ENCODE measurements at places on chromosomes 11 and 22.

DNA sequence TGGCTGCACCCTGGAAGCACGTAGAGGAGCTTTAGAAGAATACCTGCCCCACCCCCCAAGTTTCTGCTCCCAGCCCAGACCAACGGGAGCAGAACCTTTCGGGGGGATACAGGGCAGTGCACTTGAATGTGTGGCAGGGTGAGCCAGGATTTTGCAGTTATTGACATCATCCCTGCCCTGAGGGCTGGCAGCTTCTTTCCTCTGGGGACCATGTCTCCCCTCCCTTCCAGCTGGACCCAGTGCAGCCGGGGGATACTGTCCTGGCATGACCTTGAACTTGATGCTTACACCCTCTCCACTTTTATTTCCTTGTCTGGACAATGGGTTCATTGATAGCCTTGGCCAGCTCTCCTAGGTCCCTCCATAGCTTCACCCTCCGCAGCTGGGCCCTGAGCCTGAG, 4.1 kb upstream of the CABP7 start:
- DNase-seq = no peak

- DNase-seq = no peak
These were observed 31.9 kb downstream of the POU2AF1 start for GRCh38 chr11:111347002-111347722.

- DNase-seq = peak; percentile 42
These were observed 59.8 kb downstream of the TMEM135 start for GRCh38 chr11:87097582-87097981.

GRCh38 chr11:68468217-68468828, 7.8 kb downstream of the PPP6R3 start:
- no peak for DNase-seq

GRCh38 chr11:65559951-65560537, 1.9 kb upstream of the LTBP3 start:
- no peak for DNase-seq

DNA sequence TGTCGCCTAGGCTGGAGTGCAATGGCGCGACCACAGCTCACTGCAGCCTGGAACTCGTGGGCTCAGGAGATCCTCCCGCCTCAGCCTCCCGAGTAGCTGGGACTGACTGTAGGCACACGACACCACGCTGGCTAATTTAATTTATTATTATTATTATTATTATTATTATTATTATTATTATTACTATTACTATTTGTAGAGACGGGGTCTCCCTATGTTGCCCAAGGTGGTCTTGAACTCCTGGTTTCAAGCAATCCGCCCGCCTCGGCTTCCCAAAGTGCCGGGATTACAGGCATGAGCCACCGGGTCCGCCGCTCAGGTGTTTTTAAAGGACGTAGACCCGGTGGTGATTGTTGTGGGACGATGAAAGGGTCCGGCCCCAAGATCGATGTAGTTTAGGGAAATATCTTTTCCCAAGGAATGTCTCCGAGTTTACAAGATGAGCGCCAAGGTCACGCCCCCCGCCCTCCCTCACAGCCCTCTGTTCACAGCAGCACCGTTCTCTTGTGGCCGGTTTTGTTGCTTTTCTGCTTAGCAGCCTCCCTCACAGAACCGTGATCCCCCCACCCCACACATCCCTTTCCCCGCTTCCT, 728 bp upstream of the POGLUT3 start:
- DNase-seq = no peak

DNA sequence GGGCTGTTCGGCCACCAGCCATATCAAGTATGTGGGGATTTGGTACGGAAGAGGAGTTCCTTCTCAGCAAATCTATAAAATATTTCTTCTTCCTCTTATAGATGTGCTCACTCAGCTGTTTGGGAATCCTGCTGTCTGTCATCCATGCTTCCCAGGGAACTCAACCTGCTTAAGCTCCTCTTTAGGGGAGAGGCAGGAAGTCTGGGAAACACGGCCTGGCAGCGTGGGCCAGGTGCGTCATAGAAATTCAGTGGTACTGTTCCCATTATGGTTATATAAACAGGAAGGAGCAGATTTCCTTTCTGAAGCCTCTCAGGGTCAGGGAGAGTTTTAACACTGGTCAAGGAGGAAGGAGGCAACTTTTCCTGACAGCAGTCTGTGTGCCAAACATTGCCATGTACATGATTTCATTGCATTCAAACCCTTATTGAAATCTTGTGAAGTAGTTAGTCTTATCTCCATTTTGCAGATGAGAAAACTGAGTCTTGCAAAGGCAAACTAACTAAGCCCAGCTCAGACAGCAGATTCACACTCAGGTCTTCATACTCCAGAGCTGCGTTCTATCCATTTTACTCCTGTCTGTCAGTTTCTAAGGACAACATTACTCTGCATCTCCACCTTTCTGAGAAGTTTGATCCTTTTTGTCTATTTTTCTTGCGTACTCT, 35.4 kb upstream of the AMOTL1 start:
- DNase-seq = no peak

- DNase-seq = no peak
These were observed 65.3 kb downstream of the FLI1 start for GRCh38 chr11:128759168-128759567.

- DNase-seq = no peak
These were observed 612.7 kb downstream of the BRD1 start for GRCh38 chr22:49214976-49215375.

GRCh38 chr11:61872935-61873565, 18.3 kb downstream of the FADS3 start:
- no peak for DNase-seq

- DNase-seq = no peak
These were observed 8.4 kb downstream of the KRTAP5-6 start for GRCh38 chr11:1705126-1706052.

GRCh38 chr11:128409476-128409875, 177.9 kb downstream of the ETS1 start:
- no peak for DNase-seq

DNA sequence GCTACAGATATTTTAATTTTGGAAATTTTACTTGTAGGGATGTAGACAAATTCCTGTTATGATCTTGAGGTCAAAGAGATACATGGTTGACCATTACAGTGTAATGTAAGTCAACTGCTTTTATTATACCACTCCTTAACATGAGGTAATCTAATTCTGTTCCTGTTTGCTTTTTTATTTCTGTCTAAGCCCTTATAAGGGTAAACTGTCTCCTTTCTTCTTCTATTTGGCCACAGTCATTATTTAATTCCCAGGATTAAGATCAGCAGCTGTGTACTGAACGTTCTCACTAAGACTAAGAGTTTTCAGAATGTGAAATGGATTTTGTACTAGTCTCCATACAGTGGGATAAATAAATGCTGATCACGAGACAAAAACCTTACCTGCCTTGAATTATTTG, 32.8 kb downstream of the C2CD3 start:
- no peak for DNase-seq

- no peak for DNase-seq
These were observed 723 bp upstream of the SCUBE1 start for GRCh38 chr22:43343670-43344519.

GRCh38 chr11:95100856-95101507, 11.3 kb downstream of the ENDOD1 start:
- no peak for DNase-seq

- DNase-seq = no peak
These were observed 20.9 kb upstream of the PAMR1 start for GRCh38 chr11:35546317-35546716.

DNA sequence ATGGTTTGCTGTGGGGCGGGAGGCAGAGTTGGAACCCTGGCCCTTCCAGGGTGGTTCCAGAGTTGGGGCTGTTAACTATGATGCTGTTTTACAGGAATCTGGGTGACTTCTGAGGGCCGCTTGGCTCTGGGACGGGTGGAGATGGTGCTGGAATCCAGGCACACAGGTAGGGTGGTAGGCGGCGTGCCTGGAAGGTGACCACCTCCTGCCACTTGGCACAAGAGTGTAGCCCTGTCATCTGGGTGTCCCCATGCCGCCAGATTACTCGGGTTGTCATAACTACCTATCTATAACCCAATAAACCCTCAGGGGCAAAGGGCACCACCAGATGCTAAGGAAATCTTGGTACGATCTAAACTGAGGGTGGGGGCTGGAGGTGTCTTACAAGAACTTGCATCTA, 1.3 kb downstream of the CARS1 start:
- no peak for DNase-seq

- no peak for DNase-seq
These were observed 37.9 kb downstream of the AMOTL1 start for GRCh38 chr11:94806014-94806413.

- no peak for DNase-seq
These were observed 1529.2 kb upstream of the TENM4 start for GRCh38 chr11:80970037-80970436.

DNA sequence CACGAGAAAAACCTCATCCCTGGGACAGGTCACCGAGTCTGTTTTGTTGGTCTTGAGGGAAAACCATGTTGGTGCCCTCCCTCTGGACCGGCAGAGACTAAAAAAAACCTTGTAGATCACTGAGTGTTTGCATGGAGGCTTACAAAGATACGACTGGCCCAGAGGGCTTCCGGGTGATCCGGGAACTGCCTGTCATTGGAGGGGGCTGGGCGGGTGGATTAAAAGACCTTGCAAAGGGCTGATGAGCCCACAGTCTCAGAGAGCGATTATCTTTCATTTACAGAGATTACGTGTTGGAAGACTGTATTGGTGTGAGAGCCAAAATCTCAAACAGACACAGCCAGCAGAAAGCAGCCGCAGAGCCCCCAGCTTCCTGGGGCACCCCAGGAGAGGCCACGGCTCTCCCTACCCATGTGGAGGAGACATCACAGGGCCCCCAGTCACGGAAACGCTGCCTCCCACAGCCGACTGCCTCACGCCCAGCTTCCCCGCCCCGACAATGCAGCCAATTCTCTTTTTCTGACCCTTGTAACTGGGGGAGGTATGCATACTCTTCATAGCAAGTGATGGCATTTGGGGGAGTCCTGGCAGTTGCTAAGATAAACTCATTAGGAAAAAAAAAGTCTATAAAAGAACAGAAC, 426.4 kb downstream of the CTTN start:
- peak; percentile 94 for DNase-seq

DNA sequence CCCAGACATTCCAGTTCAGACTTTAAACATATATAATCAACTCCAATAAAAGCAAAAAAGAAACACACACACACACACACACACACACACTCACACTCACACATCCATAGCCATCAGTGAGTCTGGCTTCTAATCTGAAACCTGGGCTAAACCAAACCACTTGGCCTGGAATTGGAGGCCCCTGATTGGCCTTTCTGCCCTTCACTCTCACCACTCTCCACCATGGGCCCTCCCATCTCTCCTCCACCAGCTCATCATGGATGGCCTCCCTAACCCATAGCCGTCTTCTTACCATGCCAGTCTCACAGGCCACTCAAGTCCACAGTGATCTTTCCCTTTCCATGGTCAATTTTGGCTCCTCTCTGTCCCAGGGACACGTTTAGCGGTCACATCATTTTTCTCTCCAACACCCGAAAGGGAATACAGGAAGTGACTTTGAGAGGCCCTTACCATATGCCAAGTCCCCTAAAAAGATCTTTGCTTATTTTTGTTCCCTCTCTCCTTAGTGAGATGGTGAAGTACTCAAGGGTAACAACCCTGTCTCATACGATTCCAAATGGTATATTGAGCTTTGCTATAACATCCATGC, 66.6 kb downstream of the ENDOD1 start:
- DNase-seq = no peak

DNA sequence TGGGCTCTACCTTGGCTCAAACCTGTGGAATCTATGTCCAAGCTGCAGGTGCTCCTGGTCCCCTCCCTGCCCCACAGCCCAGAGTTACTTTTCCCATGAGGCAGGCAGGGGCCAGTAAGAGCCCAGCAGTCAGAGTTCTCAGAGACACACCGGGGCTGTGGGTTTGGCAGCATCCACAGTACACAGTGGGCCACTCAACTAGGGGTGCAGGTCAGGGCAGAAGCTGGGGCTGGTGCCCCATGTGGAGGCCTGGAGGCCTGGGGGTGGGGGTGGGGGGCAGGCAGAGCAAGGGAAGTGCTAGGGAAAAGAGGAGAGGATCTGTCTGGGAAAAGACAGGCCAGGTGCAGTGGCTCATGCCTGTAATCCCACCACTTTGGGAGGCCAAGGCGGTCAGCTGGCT, 2.5 kb downstream of the UPK2 start:
- no peak for DNase-seq

- DNase-seq = no peak
These were observed 6.9 kb upstream of the NEAT1 start for GRCh38 chr11:65415499-65416340.

DNA sequence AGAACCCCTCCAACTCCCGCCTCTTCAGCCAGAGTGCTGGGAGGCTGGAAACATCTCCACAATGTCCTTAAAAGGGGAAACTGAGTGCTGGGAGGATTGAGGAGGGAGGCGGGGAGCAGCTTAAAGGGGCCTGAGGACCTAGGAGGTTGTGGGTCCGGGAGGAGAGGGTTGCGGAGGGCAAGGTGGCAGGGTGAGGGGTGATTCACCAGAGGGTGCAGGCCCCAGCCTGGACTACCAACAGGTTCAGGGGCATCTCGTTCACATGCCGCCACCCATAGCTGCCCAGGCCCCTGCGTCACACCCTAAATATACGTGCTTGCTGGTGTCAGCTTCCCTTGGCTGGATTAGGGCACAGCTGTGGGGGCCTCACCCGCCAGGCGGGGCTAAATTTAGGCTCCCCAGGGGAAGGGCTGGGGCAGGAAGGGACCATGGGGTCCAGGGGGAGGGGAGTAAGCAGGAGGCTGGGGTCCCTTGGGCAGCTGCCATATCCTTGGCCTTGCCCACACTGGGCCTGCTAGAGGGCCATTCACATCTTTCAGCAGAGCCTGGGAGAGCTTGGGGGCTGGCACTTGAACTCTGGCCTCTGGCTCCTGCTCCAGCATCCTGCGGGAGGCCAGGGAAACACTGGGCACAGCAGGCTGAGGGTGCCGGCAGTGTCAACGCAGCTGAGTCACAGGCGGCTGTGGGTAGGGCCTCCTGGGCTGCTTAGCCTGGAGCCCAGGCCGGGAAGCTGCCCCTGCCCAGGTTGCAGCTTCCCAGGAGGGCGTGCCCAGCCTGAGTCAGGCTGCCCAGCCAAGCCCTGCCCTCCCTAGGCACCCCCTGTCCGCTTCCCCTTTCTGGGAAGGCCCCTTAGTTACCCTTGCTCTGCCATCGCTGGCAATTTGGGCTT, 1.3 kb downstream of the EHBP1L1 start:
- DNase-seq = no peak

DNA sequence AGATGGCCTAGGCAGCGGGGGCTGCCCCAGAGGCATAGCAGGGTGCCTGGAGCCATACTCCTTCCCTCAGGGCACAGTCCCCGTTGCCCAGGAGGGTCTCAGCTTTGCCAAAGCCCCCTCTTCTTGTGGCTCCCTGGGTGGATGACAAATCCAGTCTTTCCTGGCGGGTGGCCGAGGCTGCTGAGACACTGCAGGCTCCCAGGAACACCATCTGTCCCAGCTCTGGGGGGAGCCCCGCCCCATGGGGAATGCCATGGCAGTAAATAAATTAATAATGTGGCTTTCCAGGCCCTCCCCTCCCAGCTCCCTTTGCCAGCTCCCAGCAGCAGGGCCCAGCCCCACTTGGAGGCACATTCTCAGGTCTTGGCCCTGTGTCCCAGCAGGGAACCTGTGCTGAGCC, 45.0 kb downstream of the PDE2A start:
- peak; percentile 92 for DNase-seq

GRCh38 chr11:95157824-95158223, 68.2 kb downstream of the ENDOD1 start:
- DNase-seq = no peak
